ENCODE measurements at places on chromosomes 4 and X.

- no peak for DNase-seq
Observed at GRCh38 chr4:10750714-10751113, 66.1 kb upstream of the CLNK start.

DNA sequence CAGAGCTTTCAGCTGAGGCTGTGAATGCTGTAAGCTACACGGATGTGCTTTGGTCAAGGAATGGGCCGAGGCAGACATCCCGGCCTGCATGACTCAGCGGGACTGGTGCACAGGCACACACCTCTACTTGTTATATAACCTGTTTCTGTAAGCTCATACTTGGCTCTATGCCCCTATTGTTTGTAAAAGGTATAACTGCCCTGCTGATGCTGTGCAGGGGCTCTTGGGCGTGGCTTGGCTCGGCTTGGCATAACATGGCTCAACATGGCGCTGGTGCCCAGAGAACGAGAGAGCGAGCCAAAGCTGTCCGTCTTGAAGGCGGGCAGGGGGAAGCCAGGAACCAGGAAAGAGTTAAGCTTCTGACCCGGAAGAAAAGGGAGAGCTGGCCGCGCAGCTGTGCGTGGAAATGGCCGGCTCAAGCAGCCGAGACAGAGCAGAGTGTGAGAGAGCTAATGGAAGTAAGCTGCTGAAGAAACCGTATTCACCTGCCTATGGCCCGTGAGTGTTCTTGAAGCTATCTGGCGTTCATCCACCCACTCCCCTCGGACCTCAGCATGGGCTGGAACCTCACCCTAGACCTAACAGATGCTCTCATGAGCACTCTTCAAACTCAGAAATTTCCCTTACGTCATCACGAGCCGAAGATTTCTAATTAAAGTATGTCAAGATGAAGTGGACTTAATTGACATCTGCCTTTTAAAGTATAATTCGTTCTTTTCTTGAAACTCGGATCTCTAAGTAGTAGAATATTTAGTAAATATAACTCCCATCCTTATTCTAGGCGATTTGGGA is 286.3 kb upstream of the AGA start:
- no peak for DNase-seq

DNA sequence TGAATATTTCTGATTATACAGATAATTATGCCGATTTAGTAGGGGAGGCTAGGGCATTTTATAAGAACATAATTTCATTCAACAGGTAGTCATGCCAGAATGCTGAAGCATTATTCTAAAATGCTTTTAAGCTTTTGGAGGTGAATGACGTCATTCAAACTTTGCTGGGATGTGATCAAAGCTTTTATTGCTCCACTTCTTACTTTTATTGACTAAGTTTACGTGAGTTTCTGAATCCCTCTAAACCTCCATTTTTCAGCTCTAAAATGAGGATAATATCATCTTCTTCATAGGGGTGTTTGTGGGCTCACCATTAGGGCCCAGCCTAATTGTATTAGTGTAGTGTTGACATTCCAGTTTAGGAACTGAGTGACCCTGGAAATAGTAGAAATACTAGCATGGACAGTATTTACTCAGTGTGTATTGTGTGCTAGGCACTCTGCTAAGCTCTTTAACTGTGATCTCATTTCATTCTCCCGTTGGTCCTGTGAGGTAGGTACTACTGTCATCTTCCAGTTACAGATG is 3.0 kb downstream of the WWC2 start:
- DNase-seq = no peak

- DNase-seq = no peak
Observed at GRCh38 chr4:103996064-103996463, 276.3 kb upstream of the TACR3 start.

DNA sequence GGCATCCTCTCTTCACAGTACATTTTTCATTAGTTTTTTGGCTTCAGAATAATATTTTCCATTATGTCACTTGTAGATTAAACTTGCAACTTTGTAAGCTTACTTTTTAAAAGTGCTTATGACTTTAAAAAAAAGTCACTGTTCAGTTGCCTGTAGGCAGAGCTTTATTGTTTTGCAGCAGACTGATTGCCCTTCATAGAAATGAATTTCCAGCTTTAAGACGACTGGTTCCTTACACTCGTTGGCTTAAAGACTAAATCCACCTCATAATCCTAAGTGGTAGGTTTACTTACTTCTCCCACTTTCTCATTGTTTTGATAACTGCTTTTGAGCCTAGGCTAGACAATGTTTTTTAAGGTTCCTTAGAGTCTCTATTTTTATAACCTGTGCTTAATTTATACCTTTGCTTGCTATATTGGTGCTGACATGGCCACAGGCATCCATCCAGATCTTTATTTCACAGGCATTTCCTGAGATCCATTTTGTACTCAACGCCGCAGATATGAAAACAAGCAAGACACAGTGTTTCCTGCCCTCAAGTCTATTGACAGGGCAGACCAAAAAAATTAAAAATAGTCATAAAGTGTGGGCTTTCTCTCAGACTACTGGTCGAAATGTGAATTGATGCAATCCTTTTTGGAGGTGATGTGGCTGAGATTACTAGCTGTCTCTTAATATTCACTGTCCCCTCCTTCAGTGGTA is 12.6 kb upstream of the IL13RA2 start:
- DNase-seq = no peak

DNA sequence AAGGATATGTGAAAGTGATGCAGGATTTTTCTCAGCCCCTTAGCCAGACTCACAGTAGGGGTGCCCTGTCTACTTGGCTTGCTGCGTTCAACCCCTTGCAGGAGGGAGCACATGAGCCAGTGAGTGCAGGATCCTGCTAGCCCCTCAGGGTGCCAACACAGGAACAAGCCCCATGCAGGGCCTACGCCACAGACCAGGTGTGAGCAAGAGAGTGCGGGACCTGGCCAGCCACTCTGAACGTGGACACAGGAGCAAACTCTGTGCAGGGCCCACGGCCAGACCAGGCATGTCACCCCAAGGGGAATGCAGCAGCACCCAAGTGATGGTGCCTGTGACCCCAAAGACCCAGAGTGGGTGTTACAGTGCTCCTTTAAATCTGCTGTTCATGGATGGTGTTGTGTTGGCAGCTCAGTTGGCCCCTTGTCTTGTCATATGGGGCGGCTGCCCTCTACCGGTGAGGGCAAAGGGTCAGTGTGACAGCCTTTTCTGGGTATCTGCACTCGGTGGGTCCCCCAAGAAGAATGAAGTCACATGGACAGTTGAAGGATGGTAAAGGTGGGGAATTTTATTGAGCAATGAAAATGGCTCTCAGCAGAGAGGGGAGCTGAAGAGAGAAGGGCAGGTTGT is 188.4 kb upstream of the MAOA start:
- DNase-seq = no peak

DNA sequence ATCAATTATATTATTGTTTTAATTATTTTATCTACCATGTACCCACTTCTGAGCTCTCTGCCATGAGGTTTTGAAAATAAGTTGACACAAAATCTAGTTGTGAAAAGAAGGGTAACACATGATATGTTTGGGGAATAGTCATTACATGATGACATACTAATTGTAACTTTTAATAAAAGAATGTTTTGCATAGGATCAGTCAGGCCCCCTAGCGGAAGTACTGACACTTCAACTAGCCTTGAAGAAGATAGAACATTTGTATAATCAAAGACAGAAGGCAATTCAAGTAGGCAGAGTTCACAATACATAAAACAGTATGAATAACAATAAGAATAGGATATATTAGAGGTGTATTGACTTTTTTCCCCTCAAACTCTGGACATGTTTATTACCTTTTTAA is 1191.0 kb upstream of the AGA start:
- DNase-seq = no peak

DNA sequence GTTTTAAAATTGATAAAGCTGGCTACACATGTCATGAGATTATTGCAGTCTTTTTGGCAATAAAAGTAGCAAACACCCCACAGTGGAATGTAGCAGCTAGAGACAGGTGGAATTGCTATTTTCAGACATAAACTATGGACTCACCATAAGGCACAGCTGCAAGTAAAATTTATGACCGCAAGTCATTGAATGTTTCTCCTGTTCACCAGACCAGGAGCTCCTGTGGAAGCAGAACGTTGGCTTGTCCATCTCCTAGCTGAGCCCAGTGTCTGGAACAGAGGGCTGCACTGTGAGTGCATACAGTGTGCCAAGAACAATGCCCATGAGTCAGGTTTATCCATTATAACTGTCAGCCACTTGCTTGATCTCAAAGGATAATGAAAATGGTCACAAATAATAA is 538.2 kb downstream of the INPP4B start:
- no peak for DNase-seq

GRCh38 chr4:25423548-25423947 is 46.5 kb downstream of the ANAPC4 start:
- no peak for DNase-seq

GRCh38 chrX:149568701-149569296 is 18.5 kb downstream of the MAGEA9B start:
- DNase-seq = no peak

GRCh38 chrX:19870710-19871490 is 16.5 kb downstream of the SH3KBP1 start:
- DNase-seq = no peak

- DNase-seq = no peak
Observed at GRCh38 chr4:64251781-64252180, 157.5 kb downstream of the TECRL start.

DNA sequence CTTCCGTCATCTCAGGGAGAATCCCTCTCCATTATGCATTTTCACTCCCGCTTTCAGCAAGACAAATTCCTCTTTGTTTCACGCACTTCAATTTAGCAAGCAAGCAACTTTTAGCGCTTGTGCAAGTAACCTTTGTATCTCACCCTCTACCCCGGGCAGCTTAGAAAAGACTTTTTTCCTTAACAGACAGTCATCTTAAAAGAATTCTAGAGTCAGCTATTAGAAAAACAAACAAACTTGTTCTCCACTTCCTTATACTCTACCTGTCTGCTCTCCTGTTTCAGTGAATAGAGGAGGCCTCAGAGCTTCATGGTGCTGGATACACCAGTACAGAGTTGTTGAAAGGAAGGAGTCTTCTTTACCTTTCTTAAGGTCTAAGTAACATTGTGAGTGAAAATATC is 12.1 kb downstream of the TIGD2 start:
- no peak for DNase-seq

GRCh38 chr4:83712890-83713289 is 177.0 kb downstream of the GPAT3 start:
- DNase-seq = no peak

- no peak for DNase-seq
Observed at GRCh38 chr4:182354867-182355266, 111.7 kb downstream of the TENM3 start.

- DNase-seq = no peak
Observed at GRCh38 chrX:94633237-94633636, 959.2 kb downstream of the FAM133A start.

GRCh38 chrX:9205599-9206223 is 171.8 kb upstream of the FAM9B start:
- no peak for DNase-seq

All from right lobe of liver (tissue), 6 donors.